ENCODE measurements at places on chromosomes 3 and 15.

DNA sequence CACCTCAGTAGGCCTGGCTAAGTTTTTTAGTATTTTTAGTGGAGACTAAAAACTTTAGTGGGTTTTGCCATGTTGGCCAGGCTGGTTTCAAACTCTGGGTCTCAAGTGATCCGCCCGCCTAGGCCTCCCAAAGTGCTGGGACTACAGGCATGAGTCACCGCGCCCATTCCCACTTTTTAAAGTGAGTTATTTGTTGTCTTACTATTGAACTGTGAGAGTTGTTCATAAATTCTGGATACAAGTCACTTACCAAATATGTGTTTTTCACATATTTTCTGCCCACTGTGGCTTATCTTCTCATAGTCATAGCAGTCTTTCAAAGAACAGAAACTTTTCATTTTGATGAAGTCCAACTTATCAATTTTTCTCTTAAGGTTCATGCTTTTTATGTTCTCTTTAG is 29.9 kb upstream of the SPSB4 start:
- no peak for DNase-seq

DNA sequence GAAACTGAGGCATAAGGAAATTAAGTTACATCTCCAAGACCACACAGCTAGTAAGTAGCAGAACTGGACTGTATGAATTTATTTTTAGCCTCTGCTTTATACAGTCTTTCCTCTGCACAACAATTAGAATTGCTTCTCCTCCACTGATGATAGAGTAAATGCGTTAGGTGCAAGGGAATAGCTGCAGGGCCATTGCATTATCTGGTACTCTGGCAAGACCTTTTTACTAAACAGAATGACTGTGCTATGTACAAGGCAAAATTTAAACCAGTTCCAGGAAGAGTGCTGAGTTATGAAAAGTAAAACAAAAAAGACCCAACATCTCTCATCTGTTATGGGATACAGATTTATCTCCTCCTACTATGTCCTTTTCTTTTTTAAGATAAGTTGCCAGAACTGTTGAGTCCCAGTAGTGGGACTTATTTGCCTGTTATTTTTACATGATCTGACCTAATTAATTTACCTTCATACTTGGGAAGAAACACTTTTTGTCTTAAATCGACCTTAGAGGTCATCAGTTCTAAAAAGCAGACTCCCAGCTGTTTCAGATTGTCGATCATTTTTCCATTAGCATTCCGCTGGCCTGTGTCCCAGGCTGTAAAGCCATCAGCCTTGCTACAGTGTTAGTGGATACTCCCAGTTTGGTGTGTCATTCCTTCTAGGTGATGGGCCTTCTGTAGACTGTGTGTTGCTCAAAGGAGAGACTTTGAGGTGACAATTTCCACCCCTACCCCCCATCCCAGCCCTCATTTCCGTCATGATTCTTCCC is 147.5 kb upstream of the NUDT16 start:
- DNase-seq = no peak

- DNase-seq = no peak
Measured at GRCh38 chr3:53073553-53074365, 27.9 kb upstream of the SFMBT1 start.

- DNase-seq = peak; percentile 85
Measured at GRCh38 chr3:172040078-172040980, 951 bp downstream of the FNDC3B start.

- no peak for DNase-seq
Measured at GRCh38 chr15:51973775-51974174, 2.2 kb upstream of the LEO1 start.

GRCh38 chr15:65926459-65926858 is 57.2 kb downstream of the RAB11A start:
- no peak for DNase-seq

DNA sequence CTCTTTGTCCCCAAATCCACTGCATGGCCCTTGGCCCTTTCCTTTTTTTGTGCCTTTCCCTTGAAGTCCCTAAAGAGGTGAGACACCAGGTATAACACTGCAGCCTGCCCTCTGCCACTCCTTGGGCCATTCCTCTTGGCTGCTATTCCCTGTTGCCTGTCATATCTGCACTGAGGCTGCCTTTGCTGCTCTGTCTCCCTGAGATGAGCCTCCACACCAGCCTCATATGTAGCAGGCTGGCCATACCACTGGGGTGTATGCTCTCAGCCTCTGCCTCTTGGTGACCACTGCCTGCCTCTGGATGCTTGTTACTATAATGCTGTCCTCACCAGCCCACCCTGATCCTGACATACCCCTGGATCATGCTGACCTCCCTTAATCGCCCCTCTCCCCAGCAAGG is 252.0 kb downstream of the CLSTN2 start:
- DNase-seq = no peak

DNA sequence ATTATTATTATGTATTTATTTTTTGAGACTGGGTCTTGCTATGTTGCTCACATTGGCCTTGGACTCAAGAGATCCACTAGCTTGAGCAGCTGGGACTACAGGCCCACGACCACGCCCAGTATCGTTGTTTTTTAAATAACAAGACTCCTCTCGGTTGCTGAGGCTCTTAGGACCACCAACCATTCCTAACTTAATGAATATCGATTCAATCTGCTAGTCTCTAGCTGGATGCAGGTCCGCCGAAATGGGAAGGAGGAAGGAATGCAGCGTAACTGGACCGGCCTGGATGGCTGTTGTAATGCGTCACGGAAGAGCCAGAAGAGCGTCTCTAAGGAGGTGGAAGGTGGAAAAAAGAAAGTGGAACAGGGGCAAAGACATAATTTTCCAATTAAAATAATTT is 1.7 kb downstream of the ANXA2 start:
- peak; percentile 18 for DNase-seq

GRCh38 chr3:195855471-195856409 is 44.0 kb upstream of the MUC4 start:
- DNase-seq = no peak

DNA sequence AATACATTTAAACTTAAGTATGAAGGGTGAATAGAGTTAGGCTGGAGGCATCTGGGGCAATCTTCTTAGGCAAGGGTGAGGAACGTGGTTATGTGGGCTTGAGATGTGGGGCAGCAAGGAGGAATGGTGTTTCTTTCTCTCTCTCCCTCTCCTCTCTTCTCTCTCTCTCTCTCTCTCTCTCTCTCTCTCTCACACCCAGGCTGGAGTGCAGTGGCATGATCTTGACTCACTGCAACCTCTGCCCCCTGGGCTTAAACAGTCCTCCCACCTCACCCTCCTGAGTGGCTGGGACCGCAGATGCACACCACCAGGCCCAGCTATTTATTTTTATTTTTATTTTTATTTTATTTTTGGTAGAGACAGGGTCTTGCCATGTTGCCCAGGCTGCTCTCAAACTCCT is 4.0 kb upstream of the MGA start:
- no peak for DNase-seq

DNA sequence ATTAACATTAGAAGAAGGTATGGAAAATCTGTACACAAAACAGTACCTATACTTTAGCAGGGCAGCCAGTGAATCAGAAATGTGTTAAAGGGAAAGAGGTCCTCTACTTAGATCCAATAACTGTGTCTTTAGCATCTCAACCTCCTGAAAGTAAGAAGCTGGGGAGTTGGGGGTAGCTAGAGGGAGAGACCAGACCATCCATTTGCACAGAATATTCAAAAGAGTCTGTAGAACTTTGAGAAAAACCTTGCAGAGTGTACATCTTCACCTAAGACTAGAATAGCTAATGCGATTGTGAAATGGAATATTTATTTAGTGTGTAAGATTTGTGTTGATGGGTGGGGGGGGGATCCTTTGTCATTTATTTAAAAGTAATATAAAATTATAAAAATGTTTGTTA is 124.8 kb downstream of the RBPMS2 start:
- DNase-seq = no peak

GRCh38 chr3:151393941-151394340 is 9.4 kb upstream of the P2RY12 start:
- DNase-seq = no peak

DNA sequence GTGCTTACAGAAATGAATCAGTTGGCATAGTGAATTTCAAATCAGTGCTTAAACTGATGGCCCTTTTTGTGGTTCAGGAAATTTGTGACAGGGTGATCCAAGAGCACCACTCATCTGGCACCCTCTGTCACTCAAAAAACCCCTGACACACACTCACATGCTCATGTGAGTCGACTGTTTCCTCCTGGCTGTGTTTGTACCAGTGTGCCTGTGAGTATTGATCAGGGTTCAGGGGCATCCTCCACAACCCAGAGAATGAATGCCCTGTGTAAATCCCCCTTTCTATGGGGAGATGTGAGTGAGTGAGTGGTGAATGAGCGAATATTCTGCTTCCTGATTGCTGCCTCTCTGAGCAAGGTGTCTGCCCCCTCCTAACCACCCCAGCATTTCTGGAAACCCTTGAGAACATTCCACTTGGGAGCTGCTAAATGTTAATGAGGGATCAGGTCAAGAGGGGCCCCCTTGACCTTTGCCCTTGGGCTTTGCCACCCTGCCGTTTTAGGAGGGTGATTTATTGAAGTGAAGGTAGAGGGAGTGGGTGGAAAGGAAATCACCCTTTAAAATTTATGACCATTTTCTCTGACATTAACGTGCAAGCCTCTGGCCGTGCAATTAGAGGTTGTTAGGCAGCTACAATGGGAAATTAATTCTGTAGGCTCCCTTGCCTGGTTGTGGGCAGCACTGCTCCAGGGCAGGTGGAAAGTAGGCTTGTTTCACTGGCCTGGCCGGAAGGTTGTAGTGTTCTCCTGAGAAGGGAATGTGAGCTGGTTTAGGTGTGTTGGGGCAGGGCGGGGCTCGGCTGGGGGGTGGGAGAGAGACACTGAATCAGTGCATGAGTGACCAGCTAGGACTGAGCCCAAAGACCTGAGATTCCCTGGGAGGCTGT is 87.2 kb downstream of the SLCO3A1 start:
- DNase-seq = peak; percentile 85

DNA sequence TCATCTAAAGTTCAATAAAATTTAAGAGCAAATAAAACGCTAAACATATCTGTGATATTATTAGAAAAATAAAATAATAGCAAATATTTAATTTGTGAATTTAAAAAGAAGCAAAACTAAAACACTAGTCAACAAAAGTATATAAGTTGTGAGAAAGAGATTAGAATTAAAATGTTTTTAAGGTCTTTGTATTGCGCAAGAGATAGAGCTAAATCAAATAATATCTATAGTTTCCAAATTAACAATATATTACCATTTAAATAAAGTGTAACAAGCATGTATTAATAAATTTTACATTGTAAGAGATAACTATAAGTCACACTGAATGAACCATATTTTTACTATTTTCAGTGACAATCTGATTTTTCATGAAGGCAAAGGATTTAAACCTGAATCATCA is 74.2 kb downstream of the PLSCR2 start:
- no peak for DNase-seq

Measured in suppressor macrophage treated with lipopolysaccharide for 4 hours (primary cell).